Right kidney (tissue), 9 donors: ENCODE measurements at places on chromosomes 16 and 17.

DNA sequence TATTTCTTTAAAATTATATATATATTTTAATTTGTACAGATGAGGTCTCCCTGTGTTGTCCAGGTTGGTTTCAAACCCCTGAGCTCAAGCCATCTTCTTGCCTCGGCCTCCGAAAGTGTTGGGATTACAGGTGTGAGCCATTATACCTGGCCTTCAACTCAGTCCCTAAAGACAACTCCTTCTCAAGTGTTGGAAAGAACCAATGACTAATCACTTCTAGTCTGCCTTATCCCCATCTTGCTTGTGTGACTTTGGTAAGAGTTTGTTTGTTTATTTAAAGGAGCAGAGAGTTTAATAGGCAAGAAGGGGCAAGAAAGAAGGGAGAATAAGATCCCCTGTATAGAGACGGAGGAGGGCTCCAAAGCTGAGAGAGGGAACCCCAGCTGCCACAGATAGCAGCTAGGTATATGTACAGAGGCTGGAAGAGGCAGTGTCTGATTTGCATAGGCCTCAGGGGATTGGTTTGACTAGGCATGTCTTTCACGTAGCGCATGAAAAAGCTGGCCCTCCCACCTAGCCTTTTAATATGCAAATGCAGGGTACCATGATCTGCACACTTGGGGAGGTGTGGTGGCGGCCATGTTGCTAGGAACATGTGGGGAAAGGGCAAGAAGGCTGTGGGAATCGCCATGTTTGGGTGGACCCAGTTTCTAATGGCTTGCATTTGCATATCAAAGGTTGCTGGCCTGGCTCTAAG, 21.5 kb downstream of the ABCC1 start:
- no peak for DNase-seq

DNA sequence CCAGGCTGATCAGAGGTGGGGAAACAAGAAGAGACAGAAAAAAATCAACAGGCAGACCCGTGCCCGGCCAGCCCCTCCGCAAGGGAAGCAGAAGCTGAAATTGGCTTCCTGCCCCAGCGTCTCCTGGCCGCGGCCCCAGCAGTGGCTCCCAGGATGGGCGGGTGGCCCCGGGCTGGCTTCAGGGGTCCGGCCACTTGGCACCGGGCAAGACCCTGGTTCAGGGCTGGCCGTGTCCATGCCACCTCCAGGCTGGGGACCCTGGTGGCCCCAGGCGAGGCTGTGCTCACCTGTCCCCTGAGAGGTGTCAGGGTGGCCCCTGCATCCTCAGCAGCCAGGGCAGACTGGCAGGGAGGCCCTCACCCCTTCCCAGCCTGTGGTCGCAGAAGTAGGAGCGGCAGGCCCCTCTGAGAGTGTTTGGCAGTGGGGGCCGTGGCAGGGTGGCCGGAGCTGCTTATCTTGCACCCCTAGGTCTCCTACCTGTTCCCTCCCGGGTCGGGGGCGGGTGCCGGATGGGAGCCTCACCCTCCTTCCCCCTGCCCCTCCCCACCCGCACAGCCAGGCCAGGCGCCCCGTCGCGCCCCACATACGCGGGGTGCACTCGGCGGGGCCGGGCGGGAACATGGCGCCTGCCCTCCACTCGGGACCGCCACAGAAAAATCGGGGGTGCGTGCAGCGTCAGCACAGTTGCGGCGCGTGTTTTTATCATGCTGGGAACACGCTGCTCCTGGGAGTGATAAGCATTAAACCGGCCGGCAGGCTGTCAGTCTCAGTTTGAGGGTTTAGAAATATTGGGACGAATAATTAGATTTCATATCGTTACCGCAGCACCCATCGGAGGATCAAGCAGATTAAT, 46.7 kb upstream of the ZC3H18 start:
- no peak for DNase-seq

- DNase-seq, result no peak
Measured at GRCh38 chr16:81201267-81201666, 37.2 kb upstream of the BCO1 start.

DNA sequence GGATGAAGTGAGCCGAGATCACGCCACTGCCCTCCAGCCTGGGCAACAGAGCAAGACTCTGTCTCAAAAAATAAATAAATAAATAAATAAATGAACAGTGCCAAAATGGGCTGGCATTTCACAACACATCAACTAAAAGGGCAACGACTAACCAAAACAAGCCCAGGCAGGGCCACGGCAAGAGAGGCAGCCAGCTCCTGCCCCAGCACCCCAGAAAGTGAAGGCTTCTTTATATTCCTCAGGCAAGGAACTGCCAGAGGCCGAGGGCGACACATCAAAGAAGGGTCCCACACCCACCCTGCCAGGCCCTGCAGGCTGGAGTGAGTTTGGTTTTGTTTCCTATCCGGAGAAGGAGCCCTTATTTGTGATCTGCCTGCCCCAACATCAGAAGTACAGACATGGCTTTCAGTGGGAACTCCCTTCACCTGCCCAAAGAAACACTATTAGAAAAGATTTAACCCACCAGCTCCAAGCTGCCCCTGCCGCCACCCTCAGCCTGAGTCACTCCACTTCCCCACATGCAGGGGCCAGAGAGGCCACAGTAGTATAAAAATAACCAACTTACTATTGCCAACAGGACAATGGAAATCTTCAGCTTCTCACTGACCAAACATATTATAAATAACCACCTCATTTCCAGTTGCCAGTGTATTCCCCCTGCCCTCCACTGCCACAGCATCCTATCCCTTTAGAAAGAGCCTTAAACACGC, 8.0 kb downstream of the FBXO31 start:
- DNase-seq, result no peak

GRCh38 chr16:5045499-5046115, 11.9 kb upstream of the NAGPA start:
- DNase-seq, result no peak

DNA sequence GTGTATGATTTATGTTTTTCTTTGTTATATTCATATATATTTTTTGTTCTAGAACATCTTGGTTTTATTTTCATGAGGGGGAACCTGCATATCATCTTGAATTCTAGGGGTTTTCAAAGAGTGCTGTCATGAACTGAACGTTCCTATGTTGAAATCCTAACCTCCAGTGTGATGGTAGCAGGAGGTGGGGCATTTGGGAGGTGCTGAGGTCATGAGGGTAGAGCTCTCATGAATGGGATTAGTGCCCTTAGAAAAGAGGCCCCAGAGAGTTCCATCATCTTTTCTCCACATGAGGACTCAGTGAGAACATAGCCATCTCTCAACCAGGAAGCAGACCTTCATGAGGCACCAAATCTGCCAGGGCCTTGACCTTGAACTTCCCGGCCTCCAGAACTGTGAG, 34.6 kb upstream of the CCDC182 start:
- DNase-seq, result no peak

- DNase-seq, result no peak
Measured at GRCh38 chr16:84049403-84050060, 6.9 kb upstream of the SLC38A8 start.

GRCh38 chr16:56204816-56205215, 13.5 kb downstream of the GNAO1 start:
- DNase-seq, result no peak

DNA sequence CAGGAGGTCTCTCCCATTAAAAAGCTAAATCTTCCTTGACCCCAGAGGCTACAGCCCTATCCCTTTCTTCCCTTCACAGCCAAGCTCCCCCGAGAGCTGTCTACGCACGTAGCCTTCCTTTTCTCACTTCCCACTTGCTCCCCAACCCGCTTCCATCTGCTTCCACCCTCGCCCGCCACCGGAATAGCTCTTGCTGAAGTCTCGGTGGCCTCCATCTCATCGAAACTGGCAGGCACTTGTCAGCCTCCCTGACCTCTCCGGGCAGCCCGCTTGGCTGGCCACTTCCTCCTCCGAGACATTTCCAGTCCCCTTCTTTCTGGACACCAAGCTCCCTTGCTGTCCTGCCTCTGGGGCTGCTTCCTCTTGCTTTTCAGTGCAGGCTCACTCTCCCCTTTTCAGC, 10.7 kb upstream of the EPOP start:
- no peak for DNase-seq

GRCh38 chr16:70437017-70437581, 1.8 kb downstream of the ST3GAL2 start:
- DNase-seq, result peak; percentile 71

DNA sequence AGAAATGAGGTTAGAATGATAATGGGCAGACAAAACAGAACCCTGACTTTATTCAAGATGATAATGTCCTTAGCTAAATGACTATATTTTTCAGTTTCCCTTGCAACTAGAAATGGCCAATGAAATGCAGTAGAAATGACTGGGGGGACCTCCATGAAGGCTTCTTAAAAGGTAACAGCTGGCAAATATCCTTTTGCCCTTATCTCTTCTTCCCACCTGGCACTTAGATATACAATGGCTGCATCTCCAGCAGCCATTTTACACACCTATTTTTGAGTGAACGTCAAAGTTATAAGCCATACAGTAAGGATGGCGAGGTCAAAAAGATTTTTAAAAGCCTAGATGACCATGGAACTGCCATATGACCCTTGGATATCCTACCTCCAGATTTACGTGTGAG, 39.9 kb downstream of the USP32 start:
- DNase-seq, result no peak

- DNase-seq, result no peak
Measured at GRCh38 chr16:144797-145252, 6.4 kb upstream of the NPRL3 start.

- peak; percentile 59 for DNase-seq
Measured at GRCh38 chr17:57045868-57046704, 39.0 kb upstream of the AKAP1 start.

DNA sequence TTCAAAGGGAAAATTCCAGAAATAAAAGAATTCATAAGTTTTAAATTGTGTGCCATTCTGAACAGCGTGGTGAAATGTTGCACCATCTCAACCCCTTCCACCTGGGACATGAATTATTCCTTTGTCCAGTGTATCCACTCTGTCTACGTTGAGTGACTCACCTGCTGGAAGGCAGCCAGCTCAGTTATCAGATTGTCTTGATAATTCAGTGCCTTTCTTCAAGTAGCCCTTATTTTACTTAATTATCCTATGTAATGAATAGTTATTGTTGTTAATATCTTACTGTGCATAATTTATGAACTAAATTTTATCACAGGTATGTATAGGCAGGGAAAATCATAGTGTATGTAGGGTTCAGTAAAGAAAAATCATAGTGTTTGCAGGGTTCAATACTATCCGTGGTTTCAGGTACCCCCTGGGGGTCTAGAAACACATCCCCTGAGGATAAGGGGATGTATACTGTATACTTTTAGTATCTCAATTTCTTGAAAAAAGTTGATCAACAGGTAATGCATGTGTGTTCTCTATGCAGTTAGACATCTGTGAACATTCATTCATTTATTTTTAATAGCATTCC, 7.7 kb upstream of the PCTP start:
- no peak for DNase-seq
